ENCODE measurements at places on chromosomes 6 and 20.

GRCh38 chr20:45329497-45330319 lies 18.5 kb downstream of the SDC4 start:
- DNase-seq = no peak

DNA sequence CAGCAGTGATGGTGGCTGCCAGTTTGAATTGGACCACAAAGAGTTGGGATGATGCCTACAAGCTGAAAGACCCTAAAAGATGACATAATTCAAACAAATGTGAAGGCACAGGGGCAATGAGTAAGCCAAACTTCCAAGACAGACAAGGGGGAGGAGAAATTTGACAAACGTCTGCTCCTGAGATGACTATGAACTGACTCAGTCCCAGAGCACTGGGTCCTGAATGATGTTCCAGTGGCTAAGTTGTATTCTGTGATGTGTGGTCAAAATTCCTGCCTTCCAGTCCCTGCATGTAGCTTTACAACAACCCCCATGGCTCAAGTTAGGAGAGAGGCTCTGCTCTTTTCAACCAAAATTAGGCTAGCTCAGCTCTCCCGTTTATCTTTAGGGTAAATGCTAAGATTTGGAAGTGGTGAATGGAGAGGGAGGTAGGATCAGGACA lies 86.1 kb upstream of the SIRPA start:
- no peak for DNase-seq

DNA sequence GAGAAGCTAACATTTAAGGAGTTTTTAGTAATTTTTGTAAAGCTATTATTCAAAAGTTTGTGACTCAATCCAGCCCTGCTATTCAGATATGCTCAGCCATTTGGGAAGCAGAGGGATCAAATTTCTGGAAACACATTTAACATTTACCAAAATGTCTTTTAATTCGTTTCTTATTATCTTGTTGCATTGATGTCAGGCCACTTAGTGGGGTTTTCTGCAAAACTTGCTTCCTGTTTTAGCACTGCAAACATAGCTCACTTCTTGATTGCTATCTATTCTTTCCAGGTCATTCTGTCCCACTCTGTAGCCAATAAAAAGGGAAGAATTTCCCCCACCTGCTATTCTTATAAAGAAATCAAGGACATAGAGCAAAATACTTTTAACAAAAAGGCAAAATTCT lies 176.9 kb upstream of the SUPT3H start:
- DNase-seq = no peak

DNA sequence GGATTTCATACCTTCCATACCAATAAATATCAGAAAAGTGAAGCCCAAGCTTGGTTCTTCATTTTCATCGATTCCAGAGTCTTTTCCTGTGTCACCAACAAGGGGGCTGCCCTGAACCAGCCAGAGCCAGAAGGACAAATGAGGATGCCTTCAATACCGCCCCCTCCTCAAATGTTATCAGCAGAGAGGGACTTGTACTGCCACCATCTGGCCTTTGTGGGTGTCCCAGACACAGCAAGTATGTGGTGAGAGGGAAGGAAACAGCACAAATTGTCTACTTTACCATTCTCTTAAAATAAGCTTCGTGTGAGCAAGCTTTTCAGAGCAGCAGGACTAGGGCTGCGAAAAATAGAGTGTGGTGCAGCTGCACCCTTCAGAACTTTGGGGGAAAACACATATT lies 165.3 kb downstream of the SOBP start:
- no peak for DNase-seq

GRCh38 chr20:61665528-61666470 lies 399.9 kb downstream of the TAF4 start:
- DNase-seq = no peak

DNA sequence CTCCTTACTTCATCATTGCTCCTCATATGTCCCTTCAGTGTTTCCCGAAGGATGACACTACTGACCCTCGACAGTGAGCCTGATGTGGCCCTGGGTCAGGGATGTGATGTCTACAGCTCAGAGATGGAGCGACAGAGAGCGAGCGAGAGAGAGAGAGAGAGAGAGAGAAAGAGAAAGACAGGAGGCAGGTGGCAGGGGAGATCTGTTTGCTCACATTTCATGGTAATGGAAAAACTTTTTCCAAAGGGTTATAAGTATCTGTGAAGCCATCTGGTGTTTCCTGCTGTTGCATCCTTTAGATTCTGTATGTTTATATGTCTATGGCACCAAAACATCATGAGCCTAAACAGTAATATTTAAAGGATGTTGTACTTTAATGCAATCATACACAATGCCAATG lies 77.2 kb downstream of the PPP1R3G start:
- no peak for DNase-seq

- DNase-seq = no peak
Measured at GRCh38 chr6:159565181-159565710, 127.8 kb downstream of the SOD2 start.

- DNase-seq = no peak
Measured at GRCh38 chr20:48463916-48464315, 363.9 kb downstream of the PREX1 start.

Data from activated T-cell treated with anti-CD3 and anti-CD28 coated beads for 48 hours (primary cell).